Gastrocnemius medialis (tissue), 4 donors: ENCODE measurements at places on chromosomes 12 and 14. TPM values are rescaled to one million over a fixed set of nuclear protein-coding genes. Genes with fewer than 3 reads are reported as not detected.

GRCh38 chr14:77318006-77318553, 2.6 kb downstream of the POMT2 start:
- H3K4me1 ChIP-seq = peaks cover 72% of the 10 kb centered on the region
- no peaks in the 10 kb centered on the region for H3K36me3 ChIP-seq
- H3K4me3 ChIP-seq = no peak overlapping the region
- no peak for DNase-seq
- peak overlapping the region; percentile 89 for H3K27ac ChIP-seq
- H3K27me3 ChIP-seq = no peaks in the 10 kb centered on the region

The CLEC2A gene
- total RNA-seq = not detected

GRCh38 chr12:39235990-39236767, 206.7 kb downstream of the KIF21A start:
- H3K4me1 ChIP-seq = no peaks in the 10 kb centered on the region
- H3K4me3 ChIP-seq = no peak overlapping the region
- H3K27me3 ChIP-seq = no peaks in the 10 kb centered on the region
- no peak for DNase-seq
- no peaks in the 10 kb centered on the region for H3K36me3 ChIP-seq

DNA sequence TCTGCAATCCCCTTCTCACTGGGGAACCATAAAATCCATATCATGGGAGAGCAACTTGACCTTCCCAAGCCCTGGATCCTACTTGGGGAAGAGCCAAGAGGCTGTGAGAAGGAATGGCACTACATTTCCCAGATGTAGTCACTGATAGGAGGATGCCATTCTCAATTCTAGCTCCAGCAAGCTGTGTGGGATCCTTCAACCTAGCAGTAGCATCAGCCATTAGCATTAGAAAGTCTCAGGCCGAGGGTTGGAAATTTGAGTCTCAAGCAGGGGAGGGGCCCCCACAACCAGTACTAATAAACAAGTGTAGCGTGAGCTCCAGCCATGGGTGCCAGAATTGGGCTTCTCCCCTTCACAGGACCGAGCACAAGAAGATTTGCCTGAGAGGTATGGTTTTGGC, 84.3 kb upstream of the NELL2 start:
- H3K4me3 ChIP-seq = no peak overlapping the region
- no peaks in the 10 kb centered on the region for H3K27me3 ChIP-seq
- H3K27ac ChIP-seq = no peak overlapping the region
- no peaks in the 10 kb centered on the region for H3K36me3 ChIP-seq

GRCh38 chr12:30098677-30099076, 314.9 kb upstream of the TMTC1 start:
- H3K36me3 ChIP-seq = no peaks in the 10 kb centered on the region
- no peak for DNase-seq
- no peak overlapping the region for H3K27ac ChIP-seq
- no peaks in the 10 kb centered on the region for H3K27me3 ChIP-seq
- H3K4me3 ChIP-seq = no peak overlapping the region
- H3K4me1 ChIP-seq = no peaks in the 10 kb centered on the region

GRCh38 chr14:71607056-71607455, 325.2 kb upstream of the RGS6 start:
- no peaks in the 10 kb centered on the region for H3K4me1 ChIP-seq
- no peaks in the 10 kb centered on the region for H3K27me3 ChIP-seq
- DNase-seq = no peak
- H3K36me3 ChIP-seq = no peaks in the 10 kb centered on the region

DNA sequence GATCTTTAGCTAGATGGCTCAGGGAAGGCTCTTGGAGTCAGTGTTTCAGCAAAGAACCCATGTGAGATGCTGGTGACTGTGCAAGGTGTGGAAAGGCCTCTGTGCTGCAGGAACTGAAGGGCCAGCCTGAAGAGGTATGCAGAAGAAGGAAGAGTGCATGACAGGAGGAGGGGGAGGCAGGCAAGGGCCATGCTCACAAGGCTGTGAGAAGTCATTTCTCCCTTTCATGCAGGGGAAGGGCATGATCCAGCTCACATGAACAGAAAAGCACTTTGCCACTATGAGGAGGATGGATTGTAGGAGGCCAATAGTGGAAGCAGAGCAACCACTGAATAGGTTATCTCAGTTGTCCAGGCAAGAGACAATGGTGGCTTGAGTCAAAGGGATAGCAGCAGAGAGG, 83.7 kb downstream of the SSPN start:
- H3K4me1 ChIP-seq = peaks cover 19% of the 10 kb centered on the region
- no peak for DNase-seq

DNA sequence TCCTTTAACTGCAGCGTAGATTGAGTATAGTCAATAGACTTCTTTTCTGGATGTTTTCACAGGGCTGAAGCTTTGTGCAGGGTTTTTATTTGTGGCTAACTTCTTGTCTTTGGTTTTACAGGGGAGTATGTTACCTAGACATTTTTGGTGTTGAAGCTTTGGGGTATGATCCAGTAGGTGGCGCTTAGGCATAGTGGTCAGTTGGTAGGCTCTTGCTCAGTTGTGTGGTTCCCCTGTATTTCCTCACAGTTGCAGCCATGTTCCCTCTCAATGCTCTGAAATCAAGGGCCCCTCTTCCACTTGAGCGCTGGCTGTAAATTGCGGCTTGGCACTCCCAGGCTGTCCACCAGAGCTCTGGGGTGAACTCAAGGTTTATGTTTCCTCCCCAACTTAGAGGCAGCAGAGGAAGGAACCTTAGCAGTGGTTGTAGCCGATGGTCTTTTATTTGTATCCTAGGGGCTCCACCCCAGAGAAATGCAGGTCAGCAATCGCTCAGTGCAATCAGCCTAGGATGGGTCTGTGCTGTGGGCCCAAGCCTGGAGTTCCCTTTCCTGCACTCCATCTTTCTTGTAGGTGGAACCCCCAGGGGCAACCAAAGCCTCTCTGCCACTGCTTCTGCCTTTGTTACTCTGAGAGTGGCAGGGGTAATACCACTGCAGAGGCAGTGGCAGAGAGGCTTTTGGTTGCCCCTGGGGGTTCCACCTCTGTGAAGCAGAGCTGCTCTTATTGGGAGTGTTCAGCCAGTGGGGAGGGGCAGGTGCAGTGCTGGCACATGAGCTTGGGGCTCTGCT, 55.1 kb downstream of the CMAS start:
- H3K36me3 ChIP-seq = no peaks in the 10 kb centered on the region
- no peak overlapping the region for H3K27ac ChIP-seq
- H3K4me1 ChIP-seq = no peaks in the 10 kb centered on the region
- no peak overlapping the region for H3K4me3 ChIP-seq

The CABP1 gene
- total RNA-seq = 1.6 TPM

DNA sequence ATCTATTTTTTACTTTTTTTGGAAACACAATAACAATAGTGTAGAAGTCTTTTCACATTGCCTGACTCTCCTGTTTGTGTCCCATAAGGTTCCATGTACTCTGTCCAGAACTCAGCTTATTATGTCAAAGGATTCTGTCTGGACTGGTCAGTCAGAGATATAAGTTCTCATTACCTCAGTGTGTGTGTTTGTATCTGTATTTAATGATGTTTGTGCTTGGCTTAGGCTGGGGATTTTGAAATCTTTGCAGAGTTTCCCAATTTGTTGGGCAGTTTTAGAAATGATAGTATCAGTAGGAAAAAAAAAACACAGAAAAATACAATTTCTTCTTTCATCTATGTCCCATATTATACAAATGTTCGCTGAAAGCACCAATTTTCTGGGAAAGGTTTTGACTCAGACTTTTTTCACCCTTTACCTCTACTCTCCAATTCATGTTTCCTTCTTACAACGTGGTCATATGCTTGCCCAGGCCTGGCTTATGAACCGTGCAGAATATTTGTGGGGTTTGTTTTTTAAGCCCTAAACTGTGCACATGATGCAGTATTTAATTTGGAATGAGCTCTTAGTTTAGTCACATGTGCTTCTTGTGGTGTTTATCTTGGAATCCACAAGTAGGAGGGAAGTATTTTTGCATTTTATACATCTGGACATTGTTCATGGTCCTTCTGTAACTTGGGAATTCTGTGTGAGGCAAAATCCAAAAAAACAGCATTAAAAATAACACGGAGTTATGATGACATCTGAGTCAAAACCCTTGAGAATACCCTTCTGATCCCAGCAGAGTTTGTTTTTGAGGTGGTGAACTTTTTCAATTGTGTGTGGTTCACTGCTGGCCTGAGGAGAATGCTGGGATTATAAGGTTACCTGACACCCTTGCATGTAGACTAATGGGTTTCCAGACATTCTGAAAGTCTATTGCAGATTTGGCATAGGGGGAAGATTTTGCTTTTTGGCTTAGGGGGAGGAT, 121.2 kb downstream of the RAD51B start:
- no peaks in the 10 kb centered on the region for H3K27me3 ChIP-seq
- no peak overlapping the region for H3K4me3 ChIP-seq
- no peaks in the 10 kb centered on the region for H3K36me3 ChIP-seq

DNA sequence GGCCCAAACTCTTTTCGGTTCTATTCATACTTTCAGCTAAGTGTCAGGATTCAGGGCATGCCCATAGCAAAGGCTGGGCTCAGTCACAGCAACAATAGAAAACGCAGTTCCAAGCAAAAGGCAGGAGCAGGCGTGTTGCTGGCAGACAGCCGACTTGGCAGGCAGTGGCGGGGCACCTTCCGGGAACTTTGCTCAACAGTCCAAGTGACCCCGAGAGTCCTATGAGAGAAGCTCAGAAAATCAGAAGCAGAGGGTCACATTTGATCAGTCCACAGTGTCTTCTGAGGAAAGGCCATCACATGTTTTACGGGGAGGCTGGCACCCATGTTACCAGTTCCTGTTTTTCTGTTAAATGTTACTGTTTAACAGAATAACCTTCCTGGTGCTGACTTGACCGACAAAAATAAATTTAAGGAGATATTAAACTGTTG, 115.0 kb downstream of the DACT1 start:
- H3K4me3 ChIP-seq = no peak overlapping the region
- H3K36me3 ChIP-seq = no peaks in the 10 kb centered on the region
- H3K27ac ChIP-seq = no peak overlapping the region

DNA sequence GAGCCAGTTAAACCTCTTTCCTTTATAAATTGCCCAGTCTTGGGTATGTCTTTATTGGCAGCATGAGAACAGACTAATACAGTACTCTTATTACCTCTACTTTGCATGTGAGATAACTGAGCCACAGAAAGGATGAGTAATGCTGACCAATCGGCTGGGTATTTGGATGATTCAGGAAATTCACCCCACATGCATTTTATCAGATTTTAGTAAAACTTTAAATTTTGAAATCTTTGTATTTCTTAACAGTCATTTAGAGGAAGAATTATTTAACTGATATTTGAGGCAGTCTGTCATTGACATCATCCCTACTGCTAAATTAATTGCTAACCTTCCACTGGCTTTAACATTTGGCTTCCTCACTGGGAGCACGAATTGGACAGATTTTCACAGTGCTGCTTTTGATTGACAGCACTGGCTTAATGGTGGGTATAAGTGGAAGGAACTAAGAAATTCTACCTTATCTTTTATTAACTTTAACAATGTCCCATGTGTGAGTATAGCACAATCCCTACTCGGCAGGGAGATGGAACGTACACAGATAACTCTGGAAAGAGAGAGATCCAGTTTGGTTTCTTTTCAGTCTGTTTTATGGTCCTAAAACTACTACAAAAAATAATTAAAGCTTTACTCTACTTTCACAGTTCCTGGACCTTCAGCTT, 261.0 kb downstream of the DACT1 start:
- H3K27ac ChIP-seq = no peak overlapping the region
- no peaks in the 10 kb centered on the region for H3K36me3 ChIP-seq
- DNase-seq = no peak

DNA sequence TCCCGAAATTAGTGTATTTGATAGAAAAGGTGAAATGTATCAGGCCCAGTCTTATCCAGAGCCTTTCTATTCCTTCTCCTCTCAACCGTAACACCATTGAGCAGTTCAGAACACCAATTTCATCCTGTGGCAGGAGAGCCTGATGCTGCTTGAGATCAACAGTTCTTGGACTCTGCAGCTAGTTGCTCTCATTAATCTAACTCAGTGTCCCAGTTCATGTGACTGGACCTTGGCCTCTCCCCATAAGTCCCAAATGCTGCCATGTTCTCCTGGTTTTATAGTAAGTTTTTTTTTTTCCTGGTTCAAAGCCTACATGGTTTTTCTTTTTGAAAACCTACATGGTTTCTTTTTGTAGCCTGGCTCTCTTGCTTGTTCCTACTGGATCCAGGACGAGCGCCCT, 293.9 kb downstream of the ITPR2 start:
- H3K4me1 ChIP-seq = no peaks in the 10 kb centered on the region
- DNase-seq = no peak
- no peaks in the 10 kb centered on the region for H3K27me3 ChIP-seq
- H3K4me3 ChIP-seq = no peak overlapping the region
- no peaks in the 10 kb centered on the region for H3K36me3 ChIP-seq

The OTX2 gene
- total RNA-seq = not detected

The ADCY6 gene
- 11.8 TPM for total RNA-seq

The P2RX4 gene
- 7.9 TPM for total RNA-seq

DNA sequence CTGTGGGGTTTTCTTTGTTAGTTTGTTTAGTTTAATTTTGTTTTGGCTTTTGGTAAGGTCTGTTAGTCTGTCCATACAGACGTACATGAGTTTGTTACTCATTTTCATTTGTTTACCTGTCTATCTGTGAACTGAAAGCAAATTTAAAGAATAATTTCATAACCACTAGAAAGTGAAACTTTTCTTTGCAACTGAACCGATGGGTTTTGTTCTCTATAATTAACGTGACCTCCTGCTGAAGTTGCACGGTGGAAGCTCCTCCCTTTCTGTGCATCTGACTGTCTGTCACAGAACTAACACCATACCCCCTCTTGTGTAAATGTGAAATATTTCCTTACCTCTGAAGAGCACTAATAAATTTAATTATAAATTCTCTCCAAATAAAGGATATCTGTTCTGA, 595.5 kb downstream of the GALC start:
- H3K4me3 ChIP-seq = no peak overlapping the region
- H3K27ac ChIP-seq = no peak overlapping the region
- H3K4me1 ChIP-seq = no peaks in the 10 kb centered on the region
- H3K36me3 ChIP-seq = no peaks in the 10 kb centered on the region

- no peaks in the 10 kb centered on the region for H3K36me3 ChIP-seq
- no peaks in the 10 kb centered on the region for H3K27me3 ChIP-seq
- H3K4me1 ChIP-seq = no peaks in the 10 kb centered on the region
- no peak overlapping the region for H3K27ac ChIP-seq
- DNase-seq = no peak
These were observed 648.9 kb downstream of the VRK1 start for GRCh38 chr14:97446087-97446486.

The DHH gene
- total RNA-seq = 0.15 TPM

The RDH16 gene
- 0.56 TPM for total RNA-seq

- H3K4me3 ChIP-seq = peak overlapping the region; percentile 99
- H3K27me3 ChIP-seq = no peaks in the 10 kb centered on the region
- H3K36me3 ChIP-seq = no peaks in the 10 kb centered on the region
- peaks cover 36% of the 10 kb centered on the region for H3K4me1 ChIP-seq
- peak overlapping the region; percentile 99 for H3K27ac ChIP-seq
- DNase-seq = no peak
These were observed 2.1 kb upstream of the ARHGAP5 start for GRCh38 chr14:32074887-32075572.

DNA sequence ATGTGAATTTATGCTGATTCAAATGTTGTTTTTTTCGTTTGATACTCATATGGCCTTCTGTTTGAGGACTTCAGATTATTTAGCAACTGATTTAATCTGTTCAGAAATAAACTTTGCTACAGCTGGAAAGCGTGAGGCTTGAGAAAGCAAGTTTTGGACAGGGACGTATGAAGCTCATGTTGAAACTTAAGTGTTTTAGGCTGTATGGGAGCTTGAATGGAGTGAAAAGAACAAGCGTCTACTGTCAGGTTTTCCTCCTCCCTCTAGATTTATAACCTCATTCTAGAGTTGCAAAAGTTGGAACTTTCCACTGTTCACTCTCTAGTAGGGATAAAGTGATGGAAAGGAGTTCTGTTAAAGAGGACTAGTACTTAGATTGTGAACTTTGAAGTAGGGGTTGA, 1.0 kb downstream of the PRPF39 start:
- peak overlapping the region; percentile 95 for H3K27ac ChIP-seq
- H3K27me3 ChIP-seq = no peaks in the 10 kb centered on the region
- H3K4me1 ChIP-seq = peaks cover 30% of the 10 kb centered on the region
- no peaks in the 10 kb centered on the region for H3K36me3 ChIP-seq
- H3K4me3 ChIP-seq = peak overlapping the region; percentile 71
- no peak for DNase-seq
